ENCODE measurements at places on chromosomes 1 and 21. TPM values are rescaled to one million over a fixed set of nuclear protein-coding genes. Genes with fewer than 3 reads are reported as not detected.

- peak; percentile 85 for DNase-seq
Observed at GRCh38 chr21:44880405-44881197, 7.1 kb upstream of the PTTG1IP start.

DNA sequence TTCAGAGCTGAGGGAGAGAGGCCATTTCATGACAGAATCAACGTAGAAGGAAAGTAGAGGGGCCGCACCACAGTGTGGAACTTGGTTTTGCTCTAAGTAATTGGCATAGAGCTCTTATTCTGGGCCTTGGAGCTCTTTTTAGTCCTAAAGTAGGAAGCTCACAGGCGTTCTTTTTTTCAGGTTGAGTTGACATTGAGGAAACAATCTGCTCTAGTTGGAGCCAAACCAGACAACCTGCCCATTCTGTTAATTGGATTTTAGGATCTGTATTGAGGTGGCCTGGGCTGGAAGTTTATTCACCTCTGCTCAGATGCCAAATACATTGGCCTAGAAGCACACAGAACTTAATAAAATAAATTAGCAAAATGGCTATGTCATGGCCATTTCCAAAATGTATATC, 1093.9 kb downstream of the ADGRL2 start:
- no peak for DNase-seq

DNA sequence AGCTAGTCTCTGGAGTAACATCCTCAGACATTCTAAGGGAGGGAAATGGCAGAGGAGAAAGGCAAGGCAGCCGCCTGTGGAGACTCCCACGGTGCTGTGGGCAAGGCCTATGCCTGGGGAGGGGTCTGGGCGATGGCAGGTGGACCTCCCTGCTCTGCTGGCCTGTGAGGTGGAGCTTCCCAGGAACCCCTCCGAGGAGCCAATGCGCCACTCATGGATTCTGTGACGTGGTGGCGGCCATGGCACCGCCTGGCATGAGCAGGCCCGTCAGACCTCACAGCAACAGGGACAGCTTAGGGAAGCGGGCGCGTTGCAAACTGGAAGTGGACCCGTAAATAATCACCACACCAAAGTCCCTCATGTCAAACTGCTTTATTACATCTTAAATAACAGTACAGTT, 6.7 kb upstream of the NADK start:
- no peak for DNase-seq

- DNase-seq, result no peak
Observed at GRCh38 chr1:76090283-76091203, 16.0 kb downstream of the ST6GALNAC3 start.

- DNase-seq, result no peak
Observed at GRCh38 chr1:56196839-56197238, 382.5 kb downstream of the PLPP3 start.

CHI3L1 gene
- 0.69 TPM for total RNA-seq

TFAP2E gene
- 1.4 TPM for total RNA-seq

C1orf141 gene
- not detected for total RNA-seq

- no peak for DNase-seq
Observed at GRCh38 chr1:22525646-22526045, 37.6 kb upstream of the EPHA8 start.

SMG7 gene
- 41.0 TPM for total RNA-seq

GBP1 gene
- total RNA-seq, result 50.0 TPM

AXDND1 gene
- not detected for total RNA-seq

DNA sequence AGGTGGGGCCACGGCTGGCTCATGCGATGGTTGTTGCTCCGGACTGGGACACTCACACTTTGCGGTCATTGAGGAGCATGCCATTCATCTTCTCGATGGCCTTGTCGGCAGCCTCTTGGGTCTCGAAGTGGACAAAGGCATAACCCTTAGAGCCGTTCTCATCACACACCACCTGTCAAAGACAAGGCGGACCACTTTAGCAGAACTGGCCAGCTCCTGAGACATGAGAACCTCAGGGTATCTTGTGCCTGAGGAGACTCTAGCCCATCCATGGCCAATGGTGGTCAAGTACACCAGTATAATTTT, 5.5 kb downstream of the PABPC4 start:
- DNase-seq, result no peak

DNA sequence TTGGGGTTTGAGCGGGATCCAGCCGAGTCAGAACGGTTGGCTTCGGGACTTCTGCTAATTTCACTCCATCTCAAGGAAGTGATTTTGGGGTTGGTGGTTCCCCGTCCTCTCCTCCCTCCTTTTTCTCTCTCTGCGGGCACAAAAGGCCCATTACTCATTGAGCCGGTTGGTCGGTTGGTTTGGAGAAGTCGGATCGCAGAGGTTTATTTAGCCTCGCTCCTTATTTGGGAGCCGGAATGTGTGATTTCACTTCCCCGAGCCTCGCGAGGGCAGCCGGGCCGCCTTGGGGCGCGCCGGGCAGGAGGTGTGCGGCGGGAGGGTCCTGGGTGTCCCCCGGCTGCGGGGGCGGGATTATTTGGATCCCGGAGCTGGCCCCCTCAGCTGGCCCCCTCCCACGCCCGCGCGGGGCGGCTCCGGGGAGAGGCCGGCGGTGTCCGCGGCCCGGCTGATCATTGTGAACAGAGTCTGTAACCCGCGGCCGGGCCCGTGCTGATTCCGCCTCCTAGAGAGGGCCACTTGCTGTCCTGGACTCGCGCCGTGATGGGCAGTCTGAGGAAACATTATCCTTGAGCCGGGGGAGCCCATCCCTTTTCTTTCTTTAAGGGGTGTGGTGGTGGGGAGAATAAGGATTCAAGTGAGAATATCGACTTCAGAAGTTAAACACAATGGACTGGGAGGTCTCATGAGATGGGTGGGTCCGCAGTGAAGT, 1.2 kb downstream of the MAPKAPK2 start:
- peak; percentile 75 for DNase-seq

ATP1A4 gene
- total RNA-seq, result not detected

KRTAP12-4 gene
- total RNA-seq, result not detected

GRCh38 chr1:219189952-219190351, 16.3 kb downstream of the LYPLAL1 start:
- no peak for DNase-seq

- DNase-seq, result no peak
Observed at GRCh38 chr1:197735461-197735860, 39.8 kb downstream of the DENND1B start.

GRCh38 chr1:161045736-161046604, at the start of gene USF1:
TSS of gene USF1 (minus strand) at chr1:161045977. CDS start at chr1:161043275, 2,702 bp downstream.
- peak; percentile 88 for DNase-seq

DNA sequence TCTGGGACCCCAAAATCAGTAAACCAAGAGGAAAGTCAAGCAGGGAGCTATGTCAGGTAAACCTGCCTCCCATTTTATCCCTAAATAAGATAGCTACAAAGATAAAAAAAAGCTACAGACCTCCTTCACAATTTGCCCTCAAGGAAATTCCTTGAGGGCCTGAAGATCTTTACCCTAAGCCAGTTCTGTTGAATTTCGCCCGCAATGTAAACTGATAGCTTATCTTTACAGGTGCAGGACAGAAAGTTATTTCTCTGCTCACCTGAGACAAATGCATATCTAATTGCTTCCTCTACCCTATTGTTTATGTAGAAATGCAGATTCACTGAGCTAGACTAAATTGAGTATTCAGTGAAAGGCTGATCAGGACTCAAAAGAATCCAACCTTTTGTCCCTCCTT, 153.4 kb upstream of the CHRM3 start:
- no peak for DNase-seq

DNA sequence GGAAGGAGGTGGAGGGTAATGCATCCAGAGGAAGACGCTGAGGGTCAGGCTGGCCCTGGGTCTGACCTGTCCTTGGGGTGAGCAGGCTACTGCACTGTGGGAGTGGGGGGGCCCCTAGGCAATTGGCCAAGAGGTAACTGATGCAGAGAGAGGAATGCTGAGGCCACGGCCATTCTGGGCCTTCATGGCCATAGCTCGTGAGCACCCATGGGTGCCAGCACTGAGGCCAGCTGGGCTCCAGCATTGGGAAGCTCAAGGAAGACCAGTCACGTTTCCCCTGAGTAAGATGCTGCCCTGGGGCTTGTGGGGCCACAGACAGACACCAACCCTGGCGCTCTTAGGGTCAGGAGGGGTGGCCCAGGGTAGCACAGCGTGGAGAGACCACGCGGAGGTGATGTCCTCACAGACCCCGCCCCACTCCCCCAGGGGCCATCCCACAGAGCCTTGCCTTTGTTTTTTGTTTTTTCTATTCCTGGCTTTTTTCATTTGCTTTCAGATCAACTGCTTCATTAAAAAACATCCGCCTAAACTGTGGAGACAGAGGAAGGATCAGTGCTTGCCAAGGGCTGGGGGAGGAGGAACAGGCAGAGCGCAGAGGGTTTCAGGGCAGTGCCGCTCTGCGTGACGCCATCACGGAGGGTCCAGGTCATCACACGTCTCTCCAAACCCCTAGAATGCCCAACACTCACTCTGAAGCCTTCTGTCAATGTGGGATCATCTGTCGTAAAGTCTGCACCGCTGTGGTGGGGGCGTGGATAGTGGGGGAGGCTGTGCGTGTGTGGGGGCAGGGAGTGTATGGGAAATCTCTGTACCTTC, 61.1 kb downstream of the SIK1 start:
- no peak for DNase-seq
